ENCODE measurements at places on chromosomes 5 and 9.

DNA sequence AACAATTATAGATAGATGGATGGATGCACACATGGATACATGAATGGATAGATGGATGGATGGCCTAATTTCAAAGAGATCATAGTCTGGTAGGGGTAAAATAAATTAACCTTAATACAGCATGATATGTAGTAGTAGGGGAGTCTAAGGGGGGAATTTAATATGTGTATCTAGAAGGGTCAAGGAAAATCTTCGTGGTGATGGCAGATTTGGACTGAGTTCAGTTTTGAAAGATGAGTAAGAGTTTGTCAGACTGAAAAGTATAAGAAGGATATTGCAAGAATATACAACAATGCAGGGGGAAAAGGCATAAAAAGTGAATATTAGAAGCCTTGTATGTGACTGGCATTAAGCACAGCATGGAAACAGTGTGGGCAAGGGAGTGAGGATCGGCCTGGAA is 98.7 kb downstream of the ZNF462 start:
- no peak for DNase-seq

GRCh38 chr5:142527664-142528295 is 158.1 kb downstream of the FGF1 start:
- DNase-seq: peak; percentile 29

GRCh38 chr5:6759401-6759800 is 46.2 kb downstream of the TENT4A start:
- peak; percentile 47 for DNase-seq

DNA sequence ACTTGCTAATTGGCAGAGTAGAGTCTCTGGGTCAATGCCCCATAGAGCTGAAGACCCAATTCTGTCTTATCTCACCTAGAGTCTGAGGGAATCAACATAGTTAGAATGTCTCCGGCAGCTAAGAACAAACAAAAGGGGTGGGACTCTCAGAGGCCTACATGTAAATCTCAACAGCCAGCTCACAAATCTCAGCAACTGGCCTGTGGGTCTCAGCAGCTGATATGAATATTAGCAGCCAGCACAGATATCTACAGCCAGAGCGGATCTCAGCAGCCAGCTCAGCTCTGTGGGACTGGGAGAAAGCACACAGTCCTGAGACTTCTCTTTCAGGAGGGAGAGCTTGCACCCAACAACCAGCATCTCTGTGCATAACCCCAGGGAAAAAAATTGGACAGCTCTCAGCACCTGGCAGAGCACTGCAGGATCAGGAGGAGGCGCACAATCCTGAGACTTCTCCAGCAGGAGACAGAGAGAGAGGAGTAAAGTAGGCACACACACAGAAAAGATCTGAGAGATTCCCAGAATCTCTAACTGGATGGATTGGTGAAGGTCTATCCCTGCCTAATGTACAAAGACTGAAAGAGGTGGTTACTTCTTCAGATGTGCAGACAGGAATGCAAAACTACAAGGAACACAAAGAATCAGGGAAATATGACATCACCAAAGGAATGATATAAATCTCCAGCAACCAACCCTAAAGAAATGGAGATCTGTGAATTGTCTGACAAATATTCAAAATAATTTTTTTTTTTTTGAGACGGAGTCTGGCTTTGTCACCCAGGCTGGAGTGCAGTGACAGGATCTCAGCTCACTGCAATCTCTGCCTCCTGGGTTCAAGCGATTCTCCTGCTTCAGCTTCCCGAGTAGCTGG is 29.2 kb downstream of the KLF4 start:
- no peak for DNase-seq

GRCh38 chr5:146818822-146819221 is 59.7 kb downstream of the PPP2R2B start:
- DNase-seq: no peak

- DNase-seq: no peak
These were observed 19.0 kb upstream of the PSIP1 start for GRCh38 chr9:15529566-15530324.

DNA sequence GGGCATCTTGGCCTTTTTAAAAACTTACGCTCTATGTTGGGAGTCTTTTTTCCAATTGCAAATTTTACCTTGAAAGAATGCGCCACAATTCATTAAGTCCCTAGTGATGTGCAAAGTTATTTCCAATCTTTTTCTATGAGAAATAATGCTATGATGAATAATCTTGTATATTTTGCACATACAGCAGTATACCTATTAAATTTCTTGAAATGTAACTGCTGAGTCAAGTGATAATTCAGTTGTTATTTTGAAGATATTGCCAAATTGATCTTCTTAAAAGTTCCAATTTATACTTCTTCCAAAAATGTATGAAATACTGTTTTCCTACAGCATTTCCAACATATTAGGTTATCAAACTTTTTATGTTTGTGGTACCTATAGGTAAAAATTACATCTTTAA is 92.8 kb upstream of the PPP2R2B start:
- no peak for DNase-seq

DNA sequence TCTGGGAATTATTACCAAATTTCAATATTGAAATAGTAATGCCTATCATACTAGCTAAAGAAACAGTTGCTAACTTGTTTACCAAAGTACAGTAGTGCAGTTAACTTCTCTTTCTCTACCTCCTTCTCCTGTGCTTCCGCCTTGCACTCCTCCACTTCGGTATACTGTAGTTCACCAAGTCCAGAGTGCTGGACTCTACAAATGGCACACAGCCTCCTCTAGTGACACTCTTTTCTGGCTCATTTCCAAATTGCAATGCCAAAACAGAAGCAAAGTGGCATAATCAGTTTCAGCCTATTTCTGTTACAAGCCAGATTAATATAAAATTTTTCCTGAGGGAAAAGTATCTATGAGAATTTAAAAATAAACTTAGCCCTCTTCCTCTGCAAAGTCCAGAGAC is 86.0 kb upstream of the RASGRF2 start:
- DNase-seq: no peak

GRCh38 chr5:117102591-117102990 is 528.0 kb upstream of the SEMA6A start:
- no peak for DNase-seq

- no peak for DNase-seq
These were observed 26.2 kb upstream of the SNX18 start for GRCh38 chr5:54491326-54491725.

DNA sequence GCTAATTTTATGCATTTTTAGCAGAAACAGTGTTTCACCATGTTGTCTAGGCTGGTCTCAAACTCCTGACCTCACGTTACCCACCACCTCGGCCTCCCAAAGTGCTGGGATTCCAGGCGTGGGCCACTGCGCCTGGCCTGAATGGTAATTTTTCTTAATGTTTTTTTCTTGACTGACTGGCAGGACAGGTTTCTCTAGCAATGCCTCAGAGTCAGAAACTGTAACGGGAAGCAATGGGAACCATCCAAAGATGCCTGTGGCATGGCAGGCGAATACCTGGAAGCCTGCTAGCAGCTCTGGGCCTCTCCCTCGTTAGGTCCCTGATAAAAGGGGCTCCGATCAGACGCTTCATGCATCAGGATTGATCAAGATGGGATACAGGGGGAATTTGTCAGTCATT is 639.2 kb downstream of the NR2F1-AS1 start:
- no peak for DNase-seq

DNA sequence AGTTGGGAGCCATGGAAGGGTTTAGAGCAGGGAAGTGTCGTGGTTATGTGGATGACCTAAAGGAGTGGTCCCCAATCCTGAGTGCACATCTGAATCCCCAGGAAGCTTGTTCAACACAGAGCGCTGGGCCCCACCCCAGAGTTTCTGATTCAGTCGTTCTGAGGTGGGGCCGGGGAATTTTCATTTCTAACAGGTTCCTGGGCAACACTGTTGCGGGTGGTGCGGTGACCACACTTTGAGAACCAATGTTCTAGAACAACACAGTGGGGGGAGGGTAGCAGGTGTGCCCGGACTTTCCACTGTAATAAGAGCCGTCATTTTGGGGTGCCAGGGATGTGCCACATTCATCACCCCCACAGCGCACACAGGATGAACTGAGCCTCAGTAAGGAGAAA is 39.3 kb downstream of the DUSP1 start:
- no peak for DNase-seq

GRCh38 chr5:169300468-169301385 is at the start of gene SLIT3:
Gene SLIT3, minus strand, starts transcription at chr5:169301139. Its CDS starts 430 bp downstream, at chr5:169300709.
- peak; percentile 81 for DNase-seq

DNA sequence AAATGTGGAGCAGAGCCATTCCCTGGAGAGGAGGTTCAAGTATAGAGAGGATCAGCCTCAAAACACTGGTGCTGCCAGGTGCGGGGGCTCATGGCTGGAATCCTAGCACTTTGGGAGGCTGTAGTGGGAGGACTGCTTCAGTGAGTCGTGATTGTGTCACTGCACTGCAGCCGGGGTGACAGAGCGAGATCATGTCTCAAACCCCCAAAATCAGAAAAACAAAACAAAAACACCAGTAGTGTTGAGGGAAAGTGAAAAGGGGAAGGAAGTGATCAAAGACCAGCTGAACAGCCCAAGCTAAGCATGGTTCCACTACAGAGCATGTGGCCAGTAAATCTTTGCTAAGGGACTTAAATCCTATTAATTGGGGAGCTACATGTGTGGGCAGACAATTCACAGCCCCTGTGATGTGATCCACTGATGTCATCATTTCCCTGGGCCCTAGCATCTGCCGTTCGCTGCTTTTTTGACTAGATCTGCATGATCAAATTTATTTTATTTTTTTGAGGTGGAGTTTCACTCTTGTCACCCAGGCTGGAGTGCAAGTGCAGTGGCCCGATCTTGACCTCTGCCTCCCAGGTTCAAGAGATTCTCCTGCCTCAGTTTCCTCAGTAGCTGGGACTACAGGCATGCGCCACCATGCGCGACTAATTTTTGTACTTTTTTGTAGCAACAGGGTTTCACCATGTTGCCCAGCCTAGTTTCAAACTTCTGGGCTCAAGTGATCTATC is 2.7 kb upstream of the PCBD2 start:
- peak; percentile 42 for DNase-seq

DNA sequence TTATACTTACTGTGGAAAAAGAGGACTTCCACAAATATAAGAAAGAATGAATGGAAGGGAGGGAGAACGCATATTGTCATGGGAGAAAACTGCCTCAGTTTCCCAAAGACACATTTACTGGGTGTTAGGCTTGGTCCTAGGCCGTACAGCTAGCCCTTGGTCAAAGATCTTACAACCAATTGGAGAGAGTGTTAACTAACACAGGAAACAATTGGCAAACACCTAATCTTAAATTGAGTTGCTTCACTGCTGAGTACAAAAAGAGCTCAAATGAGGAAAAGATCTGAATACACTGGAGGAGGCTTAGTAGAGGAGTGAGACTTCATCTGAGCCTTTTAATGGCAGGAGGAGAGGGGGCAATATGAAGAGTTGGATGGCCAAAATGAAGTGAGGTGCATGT is 161.7 kb downstream of the GLIS3 start:
- no peak for DNase-seq

DNA sequence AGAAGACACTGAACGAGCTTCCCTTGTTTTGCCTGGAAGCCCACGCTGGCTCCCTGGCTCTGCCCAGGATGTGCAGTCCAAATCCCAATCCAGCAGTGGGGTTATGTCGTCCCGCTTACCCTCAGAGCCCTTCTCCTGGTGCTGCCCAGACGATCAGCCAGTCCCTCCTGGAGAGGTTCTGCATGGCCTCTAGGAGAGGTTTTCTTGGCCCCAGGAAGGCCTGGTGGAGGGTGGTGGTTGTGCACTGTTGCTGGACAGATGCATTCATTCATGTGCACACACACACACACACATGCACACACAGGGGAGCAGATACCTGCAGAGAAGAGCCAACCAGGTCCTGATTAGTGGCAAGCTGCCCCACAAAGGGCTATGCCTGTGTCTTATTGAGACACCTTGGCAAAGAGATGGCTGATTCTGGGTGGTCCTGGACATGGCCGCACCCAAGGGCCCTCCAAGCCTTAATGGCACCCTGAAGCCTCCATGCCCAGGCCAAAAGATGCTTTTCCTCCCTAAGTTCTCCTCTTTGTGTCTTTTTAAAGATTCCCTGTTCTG is 10.5 kb upstream of the OLFM1 start:
- no peak for DNase-seq

GRCh38 chr9:111854799-111855198 is 41.8 kb upstream of the UGCG start:
- no peak for DNase-seq

DNA sequence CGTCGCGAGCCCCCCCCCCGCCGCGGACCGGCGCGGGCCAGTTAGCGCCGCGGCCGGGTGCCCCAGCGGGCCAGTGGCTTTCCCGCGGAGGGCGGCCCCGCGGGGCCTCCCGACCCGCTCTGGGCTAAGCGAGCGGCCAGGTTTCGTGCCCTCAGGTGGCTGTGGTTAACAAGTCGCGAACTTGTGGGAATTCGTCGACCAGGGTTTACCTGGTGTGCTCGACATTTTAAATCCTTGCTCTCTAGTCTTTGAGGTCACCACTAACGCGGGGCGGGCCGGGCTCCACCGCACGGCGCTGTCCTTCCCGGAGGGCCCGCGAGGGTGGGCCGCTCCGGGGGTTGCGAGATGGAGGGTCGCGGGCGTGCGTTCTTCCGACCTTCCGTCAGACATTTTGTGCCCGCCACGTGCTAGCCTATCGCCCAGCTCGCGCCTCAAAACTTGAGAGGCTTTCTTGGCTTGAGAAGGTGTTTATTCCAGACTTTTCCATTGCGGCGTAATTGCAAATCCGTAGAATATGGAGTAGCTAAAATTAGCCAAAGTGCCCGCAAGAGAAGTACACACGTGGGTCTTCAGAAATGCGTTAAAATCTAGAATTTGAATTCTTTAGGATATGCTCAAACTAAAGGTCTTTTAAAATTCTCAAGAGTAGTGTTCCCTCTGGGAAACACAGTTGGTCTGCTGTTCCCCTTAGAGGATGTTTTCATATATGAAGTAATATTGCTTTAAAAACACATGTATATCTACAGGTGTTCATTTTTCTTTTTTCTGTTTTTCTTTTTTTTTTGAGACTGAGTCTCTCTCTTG is 2.1 kb downstream of the ANP32B start:
- peak; percentile 39 for DNase-seq

GRCh38 chr5:88355490-88356050 is 86.9 kb upstream of the TMEM161B start:
- no peak for DNase-seq

- DNase-seq: no peak
These were observed 74.7 kb upstream of the IL17B start for GRCh38 chr5:149453618-149454415.

DNA sequence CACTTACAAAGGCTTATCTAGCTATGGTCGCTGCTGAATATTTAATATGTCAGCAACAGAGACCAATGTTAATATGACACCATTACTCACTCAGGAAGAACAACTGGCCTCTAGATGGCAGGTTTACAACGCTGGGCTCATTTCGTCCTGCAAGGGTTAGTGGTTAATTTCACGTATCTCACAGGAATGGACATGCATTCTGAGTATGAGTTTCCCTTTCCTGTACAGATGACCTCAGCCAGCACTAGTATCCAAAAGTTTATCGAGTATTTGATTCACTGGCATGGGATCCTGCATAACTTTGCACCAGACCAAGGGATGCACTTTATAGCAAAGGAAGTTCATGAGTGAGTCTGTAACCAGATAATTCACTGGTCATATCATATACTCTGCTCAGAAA is 8.7 kb upstream of the TRPC7 start:
- peak; percentile 44 for DNase-seq

DNA sequence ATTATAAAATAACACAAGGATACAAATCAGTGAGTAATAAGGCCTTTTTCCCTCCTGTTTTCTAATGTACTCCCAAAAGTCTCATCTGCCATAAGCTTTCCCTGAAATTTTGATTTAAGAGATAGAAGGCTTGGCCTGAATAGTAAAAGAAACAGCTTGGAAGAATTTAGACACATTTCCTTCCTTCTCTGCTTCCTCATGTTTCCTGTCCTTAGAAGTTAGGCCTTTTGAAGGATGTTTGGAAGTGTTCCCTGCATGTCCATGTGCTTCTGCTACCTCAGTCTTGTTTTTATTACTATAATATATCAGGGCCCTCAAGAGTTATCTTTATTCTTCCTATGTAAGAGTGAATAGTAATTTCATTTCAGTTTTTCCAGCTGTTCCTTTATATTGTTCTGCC is 242.7 kb downstream of the DEPDC1B start:
- DNase-seq: no peak

Measured in EL (cell line).